HL-60 (cell line): ENCODE measurements at places on chromosomes 6 and 20.
A peak's percentile ranks its signal among the peaks of the same experiment; 100 is the strongest.

GRCh38 chr6:24274441-24275083, 83.3 kb downstream of the DCDC2 start:
- DNase-seq = no peak

DNA sequence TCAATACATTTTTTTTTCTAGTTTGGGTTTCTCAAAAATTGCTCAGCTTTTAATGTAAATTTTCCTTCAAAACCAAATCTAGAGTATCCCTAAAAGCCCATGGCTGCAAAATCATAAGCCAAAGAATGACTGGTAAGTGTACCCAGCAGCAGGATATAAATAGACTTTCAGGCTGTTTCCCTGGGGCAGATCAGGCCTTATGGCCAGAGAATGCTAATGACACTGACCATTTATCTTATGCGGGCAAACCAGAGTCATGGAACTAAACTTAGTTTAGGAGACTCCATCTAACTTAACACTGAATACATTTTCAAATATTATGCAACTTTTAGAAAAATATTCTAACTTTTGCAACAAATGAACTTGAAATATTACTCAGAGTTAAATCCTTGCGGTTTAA, 7.4 kb downstream of the OSER1 start:
- DNase-seq = no peak

- DNase-seq = peak; percentile 9
Measured at GRCh38 chr20:13220194-13220903, 725 bp upstream of the ISM1 start.

GRCh38 chr6:39300739-39301138, 13.5 kb downstream of the KCNK17 start:
- peak; percentile 34 for DNase-seq

GRCh38 chr6:30691208-30691847, 544 bp upstream of the NRM start:
- DNase-seq = no peak

DNA sequence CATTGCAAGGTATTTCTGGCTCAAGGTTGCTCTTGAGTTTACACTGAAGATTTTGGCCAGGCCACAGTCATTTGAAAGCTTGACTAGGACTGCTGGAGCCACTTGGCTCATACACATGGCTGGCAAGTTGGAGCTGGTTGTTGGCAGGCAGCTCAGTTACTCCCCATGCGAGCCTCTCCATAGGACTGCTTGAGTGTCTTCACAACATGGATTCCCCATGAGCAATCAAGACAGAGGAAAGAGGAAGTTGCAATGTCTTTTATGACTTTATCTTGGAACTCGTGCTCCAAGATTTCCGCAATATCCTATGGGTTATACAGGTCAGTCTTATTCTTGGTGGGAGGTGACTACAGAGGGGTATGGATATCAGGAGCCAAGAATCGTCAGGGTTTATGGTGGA, 1.4 kb upstream of the MANBAL start:
- peak; percentile 53 for DNase-seq

- DNase-seq = no peak
Measured at GRCh38 chr6:35237476-35237875, 22.1 kb upstream of the ZNF76 start.

DNA sequence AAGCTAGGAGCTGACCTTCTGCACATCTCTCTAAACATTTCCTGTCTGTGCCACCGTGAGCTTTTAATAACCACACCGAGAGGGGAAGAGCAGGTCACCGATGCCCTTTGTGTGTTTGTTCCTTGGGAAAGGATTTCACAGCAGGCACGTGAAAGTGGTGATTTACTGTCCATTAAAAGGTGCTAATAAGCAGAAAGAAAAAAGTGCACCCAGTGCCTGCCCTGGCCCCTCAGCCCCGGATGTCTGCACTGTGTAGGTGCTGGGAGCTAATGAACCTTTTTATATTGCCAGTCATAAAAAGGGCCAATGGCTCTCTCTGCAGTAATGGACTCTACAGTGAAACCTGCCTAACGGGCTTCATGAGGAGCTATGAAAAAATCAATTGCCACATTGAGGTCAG, 312.6 kb downstream of the C6orf118 start:
- no peak for DNase-seq

- DNase-seq = peak; percentile 53
Measured at GRCh38 chr6:144285798-144286502, 815 bp downstream of the UTRN start.

- DNase-seq = no peak
Measured at GRCh38 chr6:1039191-1039590, 272.7 kb upstream of the FOXQ1 start.

DNA sequence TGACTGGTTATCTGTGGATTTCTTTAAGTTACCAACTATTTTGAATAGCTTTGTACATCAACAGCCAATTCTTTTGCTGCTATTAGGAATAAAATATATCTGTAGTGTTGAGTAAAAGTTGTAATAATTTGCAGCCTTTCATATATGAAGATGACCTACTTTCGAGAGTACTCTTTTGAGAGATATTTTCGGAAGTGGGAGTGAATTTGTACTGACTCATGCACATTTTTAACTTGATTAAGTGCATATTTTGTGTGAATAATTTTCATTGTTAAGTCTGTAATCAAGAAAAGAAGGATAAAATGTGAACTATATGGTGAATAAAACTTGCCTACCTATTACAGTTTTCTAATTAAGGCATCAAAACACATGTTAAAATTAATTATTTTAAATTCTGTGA, 51.9 kb downstream of the L3MBTL3 start:
- no peak for DNase-seq

DNA sequence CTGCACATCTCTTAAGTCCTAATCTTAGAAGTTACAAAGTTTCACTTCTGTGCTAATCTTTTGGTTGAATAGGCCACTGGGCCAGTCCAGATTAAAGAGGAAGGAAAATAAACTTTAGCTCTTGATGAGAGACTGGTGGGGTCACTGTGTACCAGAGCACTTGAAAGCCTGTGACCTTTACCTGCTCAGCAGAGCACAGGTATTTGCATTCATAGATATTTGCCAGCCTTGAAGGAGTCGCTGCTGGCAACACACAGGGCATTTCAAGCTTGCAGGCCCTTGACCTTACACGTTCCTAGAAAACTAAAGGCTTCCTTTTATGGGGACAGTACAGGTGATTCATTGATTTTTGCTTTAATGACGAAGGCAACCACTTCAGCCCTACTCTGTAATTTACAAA, 108.4 kb upstream of the SLC22A23 start:
- no peak for DNase-seq

- DNase-seq = no peak
Measured at GRCh38 chr6:139137706-139138105, 2.8 kb downstream of the HECA start.

GRCh38 chr6:147561726-147562125, 53.2 kb downstream of the SAMD5 start:
- DNase-seq = no peak

GRCh38 chr20:5865604-5866003, 84.7 kb downstream of the TRMT6 start:
- DNase-seq = no peak

GRCh38 chr6:155400654-155400965, 55.0 kb downstream of the NOX3 start:
- no peak for DNase-seq

GRCh38 chr6:73263570-73263909, 544 bp upstream of the KHDC1 start:
- DNase-seq = no peak

GRCh38 chr6:56833127-56833791, 121.6 kb upstream of the BEND6 start:
- no peak for DNase-seq

DNA sequence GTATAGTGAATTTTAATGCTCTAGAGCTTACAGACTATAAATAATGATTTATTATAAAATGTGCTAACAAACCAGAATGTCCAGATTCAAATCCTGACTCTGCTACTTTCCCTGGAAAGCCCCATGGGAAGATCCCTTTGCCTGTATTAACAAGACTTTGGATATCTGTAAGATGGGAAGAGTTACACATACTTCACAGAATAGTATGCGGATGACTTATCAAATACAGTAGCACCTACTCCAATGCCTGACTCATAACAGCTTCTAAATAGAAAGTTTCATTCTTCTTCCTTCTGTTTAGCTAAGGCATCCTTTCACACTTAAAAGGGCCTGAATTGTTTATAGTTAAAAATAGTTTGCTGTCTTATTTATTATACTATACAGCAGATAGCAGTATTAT, 166.3 kb downstream of the KCNQ5 start:
- no peak for DNase-seq

DNA sequence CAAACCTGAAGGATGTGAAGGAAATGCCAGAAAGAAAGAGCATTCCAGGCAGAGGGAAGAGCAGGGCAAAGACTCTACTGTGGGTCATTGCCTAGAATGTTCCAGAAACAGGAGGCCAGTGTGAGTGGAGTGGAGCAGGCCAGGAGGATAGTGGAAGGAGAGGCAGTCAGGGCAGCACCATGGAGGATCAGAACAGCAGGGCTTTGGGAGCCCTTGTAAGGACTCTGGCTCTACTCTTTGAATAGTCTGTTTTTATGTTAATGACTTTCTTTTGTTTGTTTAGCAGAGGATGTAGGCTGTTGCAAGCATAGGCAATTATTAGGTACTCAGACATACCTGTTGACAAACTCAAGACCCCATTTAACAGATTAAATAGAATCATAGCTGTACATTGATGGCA, 23.6 kb upstream of the FBXL4 start:
- no peak for DNase-seq

DNA sequence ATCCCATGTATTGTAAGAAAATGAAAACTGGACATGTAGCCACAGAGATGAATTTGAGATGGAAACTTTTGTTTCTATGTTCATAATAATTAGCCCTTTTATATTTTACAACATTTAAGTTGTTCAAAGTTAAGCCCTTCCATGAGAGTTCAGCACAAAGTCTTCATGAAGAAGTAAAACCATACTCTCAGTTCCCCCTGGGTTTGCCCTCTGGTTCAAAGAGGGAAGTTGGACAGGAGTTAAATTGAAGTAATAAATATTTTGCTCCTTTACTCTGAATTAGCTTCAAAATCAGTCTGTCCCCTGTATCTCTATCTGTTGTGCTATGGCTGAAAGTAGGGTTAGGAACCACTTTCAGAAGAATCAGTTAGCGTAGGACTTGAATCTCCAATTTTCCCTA, 31.1 kb downstream of the PHACTR2 start:
- no peak for DNase-seq

DNA sequence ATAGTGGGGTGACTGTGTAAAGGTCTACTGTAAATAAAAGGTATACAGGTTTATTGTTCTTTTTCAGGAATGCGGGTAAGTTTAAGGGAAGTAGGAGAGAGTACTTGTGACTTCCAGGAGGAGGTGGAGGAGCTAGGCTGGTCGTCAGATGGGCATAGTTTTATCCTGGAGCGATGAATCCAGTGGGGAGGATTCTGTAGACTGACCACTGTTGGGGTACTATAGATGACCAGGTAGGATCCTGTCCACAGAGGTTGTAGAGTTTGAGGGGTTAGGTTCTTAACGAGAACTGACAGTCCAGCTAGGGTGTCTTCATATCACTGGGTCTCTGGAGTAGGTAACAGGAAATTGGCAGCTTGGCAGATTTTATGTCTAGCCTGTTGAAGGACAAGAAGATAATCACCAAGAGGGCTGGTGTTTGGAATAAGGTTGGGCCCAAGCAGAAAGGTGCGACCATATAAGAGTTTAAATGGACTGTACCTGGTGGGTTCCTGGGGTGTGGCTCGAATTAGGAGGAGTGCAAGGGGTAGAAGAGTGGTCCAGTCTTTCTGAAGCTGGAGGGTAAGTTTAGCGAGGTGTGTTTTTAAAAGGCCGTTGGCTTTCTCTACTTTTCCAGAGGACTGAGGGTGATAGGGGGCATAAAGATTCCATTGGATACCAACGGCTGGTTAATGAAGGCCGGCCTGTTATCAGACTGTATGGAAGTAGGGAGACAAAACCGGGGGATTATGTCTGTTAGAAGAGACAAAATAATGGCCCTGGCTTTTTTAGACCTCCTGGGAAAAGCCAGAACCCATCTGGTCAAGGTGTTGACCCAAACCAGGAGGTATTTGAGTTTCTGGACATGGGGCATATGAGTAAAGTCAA, 751.3 kb upstream of the ADGRB3 start:
- no peak for DNase-seq

DNA sequence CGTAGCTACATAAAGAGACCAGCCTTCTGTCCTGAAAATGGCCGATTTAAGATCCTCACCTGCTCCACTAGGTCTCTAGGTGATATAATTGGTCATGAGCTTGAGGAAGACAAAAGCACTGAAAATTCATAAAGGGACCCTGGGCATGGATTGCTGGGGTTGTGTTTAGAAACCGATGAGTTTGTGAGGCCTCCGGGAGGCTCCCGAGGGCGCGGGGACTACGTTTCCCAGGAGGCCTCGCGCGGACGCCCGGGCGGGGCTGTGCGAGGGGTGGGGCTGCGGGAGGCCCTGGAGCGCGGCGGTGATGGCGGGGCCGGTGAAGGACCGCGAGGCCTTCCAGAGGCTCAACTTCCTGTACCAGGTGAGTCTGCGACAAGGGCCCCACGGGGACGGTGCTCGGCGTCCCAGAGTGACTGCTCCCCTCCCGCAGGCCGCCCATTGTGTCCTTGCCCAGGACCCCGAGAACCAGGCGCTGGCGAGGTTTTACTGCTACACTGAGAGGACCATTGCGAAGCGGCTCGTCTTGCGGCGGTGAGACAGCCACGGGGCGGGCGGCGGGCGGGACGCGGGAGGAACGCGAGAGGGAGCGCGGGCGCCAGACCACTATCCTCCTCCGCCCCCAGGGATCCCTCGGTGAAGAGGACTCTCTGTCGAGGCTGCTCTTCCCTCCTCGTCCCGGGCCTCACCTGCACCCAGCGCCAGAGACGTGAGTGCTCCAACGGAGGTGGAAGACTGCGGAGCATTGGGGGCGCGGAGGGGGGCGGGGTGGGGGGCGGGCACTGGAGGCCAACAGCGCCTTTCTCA, at the start of gene RPP21:
TSS of gene RPP21 (plus strand) at position 289 of the 804 bp plus-strand sequence. CDS start at position 305, 16 bp downstream.
- DNase-seq = no peak

DNA sequence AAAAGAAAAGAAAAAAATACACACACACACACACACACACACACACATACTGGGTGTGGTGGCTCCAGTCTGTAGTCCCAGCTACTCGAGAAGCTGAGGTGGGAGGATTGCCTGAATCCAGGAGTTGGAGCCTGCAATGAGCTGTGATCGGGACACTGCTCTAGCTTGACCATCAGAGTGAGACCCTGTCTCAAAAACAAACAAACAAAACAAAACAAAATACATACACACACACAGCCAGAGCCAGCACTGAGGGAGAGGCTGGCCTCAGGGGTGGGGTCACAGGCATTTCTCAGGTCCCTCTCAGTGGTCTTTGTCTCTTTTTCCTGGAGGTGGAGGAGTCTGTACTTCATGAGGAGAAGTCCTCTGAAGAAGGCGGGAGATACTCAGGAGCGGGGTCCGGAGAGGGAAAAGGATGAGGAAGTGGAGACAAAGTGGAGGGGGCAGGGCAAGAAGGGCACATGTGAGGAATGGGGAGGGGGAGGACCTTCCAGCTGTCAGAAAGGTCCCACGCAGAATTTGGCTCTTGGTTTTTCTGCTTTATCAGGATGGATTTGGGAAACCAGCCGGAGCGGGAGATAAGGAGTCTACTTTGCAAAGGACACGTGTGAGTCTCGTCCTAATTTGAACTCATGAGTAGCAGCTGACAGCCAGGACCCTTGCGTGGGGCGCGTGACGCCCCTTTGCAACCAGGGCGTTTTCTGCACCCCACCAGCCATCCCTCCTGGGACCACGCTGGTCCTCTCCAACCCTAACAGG, 7.7 kb upstream of the MICB start:
- DNase-seq = no peak

GRCh38 chr20:17109307-17109706, 117.5 kb upstream of the PCSK2 start:
- no peak for DNase-seq
